ENCODE measurements at places on chromosomes 1 and 21.

DNA sequence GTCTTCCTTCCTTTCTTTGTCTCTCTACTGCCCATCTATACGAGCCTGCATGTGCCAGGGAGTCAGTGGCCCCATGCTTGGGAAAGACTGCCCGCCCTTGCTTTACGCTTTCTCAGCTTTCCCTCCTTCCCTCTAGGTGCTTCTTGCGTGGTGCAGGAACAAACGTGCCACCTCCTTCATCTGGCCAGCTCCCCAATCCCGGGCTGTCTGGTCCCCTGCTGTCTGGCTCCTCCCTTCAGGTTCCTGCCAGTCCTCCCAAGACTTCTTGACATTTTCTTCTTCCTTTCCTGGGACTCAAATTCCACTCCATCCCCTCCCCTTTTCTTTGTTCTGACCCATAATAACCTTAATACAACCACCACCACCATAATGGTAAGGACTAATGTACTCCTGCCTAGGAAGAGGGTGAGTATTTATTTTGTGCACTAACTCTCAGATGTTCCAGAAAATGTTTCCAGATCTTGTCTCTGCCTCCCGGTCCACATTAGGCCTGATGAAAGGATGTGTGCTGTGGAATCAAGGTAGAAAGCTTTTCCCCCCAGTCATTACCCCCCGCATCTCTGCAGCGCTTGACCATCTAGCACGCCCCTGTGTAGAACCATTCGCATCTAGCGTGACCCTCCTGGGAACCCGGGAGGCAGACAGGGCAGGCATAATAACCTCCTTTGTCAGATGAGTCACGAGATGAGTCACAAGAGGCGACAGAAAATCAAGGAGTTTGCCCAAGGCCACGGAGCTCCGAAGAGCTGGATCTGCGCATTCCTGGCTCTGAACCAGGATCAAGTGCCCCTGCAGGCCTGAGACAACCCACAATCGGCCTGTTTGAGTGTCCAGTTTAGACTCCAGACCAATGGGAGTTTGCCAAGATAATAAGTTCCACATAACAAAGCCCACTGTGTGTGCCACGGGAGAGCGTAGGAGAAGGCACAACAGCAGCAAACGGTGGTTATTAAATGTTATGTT, 60.1 kb upstream of the NEK2 start:
- no peak for DNase-seq

GRCh38 chr1:10694633-10695627, 101.5 kb downstream of the CASZ1 start:
- DNase-seq, result peak; percentile 60

DNA sequence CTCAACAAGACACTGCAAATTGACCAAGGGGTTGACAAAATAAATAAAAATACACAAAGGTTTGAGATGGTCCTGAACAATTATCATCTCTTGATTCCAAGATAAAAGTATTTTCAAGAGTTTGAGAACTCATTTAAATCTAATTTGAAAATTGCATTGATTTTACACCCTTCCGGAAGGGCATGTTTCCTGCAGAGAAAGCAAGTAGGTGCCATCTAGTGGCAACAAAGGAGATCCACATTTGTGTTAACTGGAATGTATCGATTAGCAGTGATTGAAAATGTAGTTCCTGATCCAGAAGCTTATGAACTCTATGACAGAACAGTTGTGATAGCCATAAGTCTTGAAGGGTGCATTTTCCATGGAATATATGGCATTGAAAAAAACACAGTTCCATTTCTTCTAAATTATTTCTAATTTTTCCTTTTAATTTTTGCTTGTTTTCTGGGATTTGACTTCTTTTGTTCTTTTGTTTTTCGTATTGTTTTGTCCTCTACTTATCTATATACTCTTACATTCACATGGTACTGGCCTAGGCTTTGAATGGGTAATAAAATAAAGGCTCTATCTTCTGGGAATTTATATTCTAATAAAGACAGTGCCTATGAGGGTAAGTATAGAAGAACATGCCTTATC, 143.7 kb downstream of the DNM3 start:
- no peak for DNase-seq

GRCh38 chr1:12249181-12249580, 19.4 kb downstream of the VPS13D start:
- no peak for DNase-seq

- no peak for DNase-seq
These were observed 37.1 kb upstream of the KANK4 start for GRCh38 chr1:62356257-62356835.

DNA sequence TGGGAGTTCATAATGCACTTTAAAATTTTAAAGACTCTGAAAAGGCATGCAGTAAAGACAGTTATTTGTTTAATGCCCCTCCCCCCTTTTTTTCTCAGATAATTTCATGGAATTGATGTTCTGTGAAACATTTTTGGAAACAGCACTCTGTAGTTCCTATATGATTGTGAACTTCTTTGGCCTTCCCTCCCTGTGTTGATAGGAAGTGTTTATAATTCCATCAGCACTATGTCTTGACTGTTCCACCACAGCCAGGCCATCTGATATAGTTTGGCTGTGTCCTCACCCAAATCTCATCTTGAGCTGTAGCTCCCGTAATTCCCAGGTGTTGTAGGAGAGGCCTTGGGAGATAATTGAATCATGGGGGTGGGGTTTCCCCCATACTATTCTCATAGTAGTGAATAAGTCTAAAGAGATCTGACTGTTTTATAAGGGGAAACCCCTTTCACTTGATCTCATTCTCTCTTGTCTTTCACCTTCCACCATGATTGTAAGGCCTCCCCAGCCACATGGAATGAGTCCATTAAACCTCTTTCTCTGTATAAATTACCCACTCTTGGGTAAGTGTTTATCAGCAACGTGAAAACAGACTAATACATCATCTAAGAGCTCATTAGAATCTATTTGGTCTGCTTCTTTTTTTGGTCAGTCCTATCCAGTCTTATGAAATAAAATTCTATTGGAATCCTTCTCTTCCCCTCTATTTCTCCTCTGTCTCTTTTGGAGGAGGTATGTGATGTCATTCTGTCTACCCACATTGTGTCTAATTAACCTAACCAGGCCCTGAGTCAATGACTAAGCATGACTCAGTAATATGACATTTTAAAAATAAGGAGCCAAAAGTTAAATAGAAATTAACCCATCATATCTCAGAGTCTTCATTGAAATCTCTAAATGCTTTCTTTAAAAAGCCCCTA, 8.9 kb downstream of the CCDC185 start:
- no peak for DNase-seq

GRCh38 chr21:45580181-45580575, 37.9 kb upstream of the SLC19A1 start:
- DNase-seq, result no peak

DNA sequence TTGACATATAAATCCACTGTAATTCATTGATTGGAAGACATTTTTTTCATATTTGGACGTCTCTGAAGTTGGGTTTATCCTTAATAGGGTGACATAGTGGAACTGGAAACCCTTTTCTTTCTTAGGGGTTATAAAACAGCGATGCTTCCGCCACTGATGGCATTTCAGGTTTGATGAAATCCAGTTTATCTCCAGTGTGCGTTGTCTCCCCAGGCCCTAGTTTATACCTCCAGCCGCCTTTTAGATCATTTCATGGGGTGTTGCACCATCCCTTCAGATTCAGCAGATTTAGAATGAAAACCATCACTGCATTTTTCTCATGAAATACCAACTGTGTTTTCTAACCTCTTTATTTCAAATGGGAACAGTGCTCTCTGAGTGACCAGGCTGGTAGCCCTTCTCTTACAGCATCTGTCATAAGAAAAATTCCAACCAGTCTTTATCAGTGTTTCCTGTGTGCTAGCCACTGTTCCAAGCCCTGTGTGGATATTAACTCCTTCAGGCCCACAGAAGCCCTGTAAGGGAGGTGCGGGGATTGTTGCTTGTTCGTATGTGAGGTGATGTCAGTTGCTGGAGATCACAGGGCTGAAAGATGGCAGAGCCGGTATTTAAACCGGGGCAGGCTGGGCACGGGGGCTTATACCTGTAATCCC, 19.0 kb downstream of the H6PD start:
- DNase-seq, result no peak

DNA sequence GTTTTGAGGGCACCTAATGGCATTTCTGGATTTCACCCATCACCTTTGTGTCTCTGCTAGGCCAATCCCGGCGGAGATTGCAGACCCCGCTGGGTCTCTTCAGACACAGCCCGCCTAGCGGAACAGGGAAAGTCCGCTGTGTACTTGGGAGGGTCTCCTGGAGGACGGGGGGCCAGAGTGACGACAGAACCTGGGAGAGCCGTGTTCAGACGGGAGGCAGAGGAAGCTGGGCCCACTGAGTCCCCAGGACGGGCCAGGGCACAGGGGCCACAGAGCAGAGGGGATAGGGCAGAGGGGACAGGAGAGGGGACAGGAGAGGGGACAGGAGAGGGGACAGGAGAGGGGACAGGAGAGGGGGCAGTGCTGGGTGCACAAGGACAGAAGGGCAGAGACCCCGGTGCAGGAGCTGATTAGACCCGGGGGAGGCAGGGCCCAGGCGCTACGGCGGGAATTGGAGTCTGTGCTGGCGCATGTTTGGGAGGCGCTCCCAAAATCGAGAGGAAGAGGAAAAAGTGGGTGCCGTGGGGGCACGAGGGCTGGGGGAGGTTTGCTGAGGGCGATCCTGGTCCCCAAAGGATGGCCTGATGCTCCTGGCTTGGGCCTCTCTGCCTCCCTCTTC, 12.7 kb downstream of the TRPM2 start:
- DNase-seq, result no peak

DNA sequence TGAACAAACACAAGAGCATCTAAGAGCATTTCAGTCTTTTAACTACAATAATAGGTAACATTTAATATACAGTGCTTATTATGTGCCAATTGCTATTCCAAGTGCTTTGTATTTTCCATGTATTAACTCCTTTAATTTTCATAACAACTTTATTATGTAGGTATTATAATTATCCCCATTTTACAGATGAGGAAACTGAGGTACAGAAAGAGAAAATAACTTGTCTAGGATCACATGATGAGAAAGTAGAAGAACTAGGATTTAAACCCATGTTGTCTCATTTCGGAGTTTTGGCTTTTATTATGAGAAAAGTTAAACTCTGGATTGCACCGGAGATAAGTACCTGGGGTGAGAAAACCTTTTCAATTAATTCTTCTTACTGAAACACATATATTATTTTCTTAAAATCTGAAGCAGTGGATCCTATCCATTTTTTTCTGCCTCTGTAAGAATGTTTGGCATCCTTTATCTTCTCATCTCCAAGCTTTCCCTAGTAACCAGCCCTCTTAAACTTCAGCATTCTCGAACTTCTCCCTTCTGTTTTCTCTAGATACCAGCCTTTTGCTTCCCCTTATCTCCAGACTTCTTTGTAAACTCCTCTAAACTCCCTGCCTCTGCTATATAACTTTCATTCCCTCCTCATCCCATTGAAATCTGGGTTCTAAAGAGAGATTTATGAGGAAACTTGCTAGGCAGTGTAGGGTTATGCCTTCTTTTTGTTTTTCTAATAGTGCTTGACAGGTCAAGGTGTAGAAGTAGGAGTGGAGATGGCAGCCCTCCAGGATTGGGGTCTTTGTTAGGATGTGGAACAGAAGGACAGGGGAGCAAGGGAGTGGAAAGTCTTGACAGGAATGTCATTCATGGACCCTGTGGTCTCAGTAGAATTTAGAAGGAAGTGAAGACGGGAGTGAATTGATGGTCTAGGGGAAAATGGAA, 28.3 kb downstream of the POU2F1 start:
- no peak for DNase-seq

- DNase-seq, result no peak
These were observed 16.2 kb downstream of the SZT2 start for GRCh38 chr1:43405876-43406234.

- DNase-seq, result no peak
These were observed 144.0 kb downstream of the MAGI3 start for GRCh38 chr1:113534130-113534817.

GRCh38 chr1:45589861-45590260, 6.0 kb downstream of the NASP start:
- no peak for DNase-seq

DNA sequence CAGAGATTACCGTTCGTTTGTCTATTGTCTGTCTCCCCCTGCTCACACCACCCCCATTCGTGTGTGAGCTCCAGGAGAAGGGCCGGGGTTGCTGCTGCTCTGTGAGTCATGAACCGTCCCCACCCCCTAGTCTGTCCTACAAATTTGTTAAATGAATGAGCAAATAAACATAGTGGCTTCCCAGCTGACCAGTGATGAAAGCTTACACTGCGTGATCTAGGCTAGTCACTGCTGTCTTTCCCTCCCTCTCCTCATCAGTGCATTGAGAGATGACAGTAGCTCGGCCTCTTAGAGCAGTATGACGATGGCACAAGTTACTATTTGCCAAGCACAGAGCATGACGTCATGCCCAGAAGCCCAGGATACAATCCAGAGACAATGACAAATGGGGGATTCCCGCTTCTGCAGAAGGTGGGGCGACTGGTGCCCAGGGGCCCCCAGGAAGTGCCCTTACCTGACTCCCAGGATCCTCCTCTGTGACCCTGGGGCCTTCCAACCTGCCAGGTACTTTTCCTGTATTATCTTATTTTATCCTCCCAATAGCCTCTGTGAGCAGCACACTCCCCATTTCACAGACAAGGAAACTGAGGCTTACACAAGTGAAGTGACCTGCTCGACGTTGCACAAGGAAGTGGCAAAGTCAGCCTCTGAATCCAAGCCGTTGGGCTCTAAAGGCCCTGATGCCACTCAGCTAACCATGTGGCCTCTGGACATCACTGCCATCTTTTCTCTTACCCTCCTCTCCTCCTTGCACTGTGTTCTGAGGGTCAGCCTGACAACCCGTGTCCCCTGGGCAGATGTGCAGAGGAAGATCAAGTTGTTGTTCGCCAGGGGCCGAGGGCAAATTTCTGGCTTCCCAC, 8.6 kb upstream of the EPHA2 start:
- DNase-seq, result no peak

DNA sequence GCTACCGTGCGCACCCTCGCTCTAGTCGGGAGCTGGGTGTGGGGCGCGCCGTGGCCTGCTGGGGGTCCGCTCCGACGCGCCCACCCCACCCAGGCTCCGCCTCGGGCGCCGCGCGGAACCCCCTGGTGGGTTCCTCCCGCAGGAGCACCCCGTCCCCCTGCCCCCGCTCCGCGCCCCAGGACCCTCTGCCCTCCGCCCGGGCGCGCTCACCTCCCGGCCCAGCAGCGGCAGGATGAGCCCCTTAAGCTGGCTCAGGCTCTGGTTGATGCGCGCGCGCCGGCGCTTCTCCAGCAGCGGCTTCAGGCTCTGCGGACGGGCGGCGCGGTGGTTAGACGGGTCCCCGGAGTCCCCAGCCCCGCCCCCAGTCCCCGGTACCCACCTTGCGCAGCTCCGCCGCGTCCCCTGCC, 319 bp downstream of the HES2 start:
- no peak for DNase-seq

GRCh38 chr1:236495467-236496112, 28.2 kb upstream of the LGALS8 start:
- no peak for DNase-seq

GRCh38 chr1:44642255-44642654, 32.0 kb downstream of the TMEM53 start:
- no peak for DNase-seq

DNA sequence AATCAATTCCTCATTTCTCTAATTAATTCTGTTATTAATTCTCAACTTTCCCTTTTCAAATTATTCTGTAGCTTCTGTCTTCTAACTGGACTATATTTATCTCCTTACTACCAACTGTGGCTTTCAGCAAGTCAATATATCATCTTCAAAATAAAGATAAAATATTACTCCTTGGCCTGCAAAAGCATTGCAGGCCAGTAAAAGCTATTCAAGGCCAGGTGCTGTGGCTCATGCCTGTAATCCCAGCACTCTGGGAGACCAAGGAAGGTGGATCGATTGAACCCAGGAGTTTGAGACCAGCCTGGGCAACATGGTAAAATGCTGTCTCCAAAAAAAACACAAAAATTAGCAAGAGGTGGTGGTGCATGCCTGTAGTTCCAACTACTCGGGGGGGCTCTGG, 27.9 kb downstream of the USP48 start:
- no peak for DNase-seq

GRCh38 chr1:40352126-40352525, 21.4 kb upstream of the SMAP2 start:
- no peak for DNase-seq
